ENCODE measurements at places on chromosomes 7 and 10.

- DNase-seq: no peak
These were observed 40.8 kb downstream of the TRIM24 start for GRCh38 chr7:138500892-138501291.

DNA sequence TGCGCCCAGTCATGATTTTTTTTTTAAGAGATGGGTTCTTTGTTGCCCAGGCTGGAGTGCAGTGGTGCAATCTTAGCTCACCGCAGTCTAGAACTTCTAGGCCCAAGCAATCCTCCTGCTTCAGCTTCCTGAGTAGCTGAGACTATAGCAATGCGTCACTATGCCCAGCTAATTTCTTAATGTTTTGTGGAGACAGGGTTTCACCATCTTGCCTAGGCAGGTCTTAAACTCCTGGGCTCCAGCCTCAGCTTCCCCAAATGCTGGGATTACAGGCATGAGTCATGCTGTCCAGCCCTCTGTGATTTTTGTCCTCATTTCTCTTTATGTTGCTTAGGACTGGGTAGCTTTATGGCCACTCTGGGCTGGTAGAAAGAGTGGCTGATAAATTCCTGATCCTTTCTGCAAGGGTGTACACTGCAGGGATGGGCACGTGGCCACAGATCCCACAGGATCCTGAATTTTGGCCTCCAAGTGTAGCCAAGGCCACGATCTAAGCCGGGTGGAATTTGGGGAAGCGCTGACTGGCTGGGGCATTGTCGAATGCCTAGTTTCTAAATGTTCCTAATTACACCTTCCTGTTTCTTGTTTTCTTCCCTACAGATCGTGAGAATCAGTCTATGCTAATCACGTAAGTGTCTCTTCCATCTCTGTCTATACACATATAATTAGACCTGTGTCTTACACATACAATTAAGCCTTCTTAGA is 24.1 kb upstream of the MYH16 start:
- no peak for DNase-seq

- no peak for DNase-seq
These were observed 1.8 kb upstream of the STEAP2 start for GRCh38 chr7:90209776-90210175.

DNA sequence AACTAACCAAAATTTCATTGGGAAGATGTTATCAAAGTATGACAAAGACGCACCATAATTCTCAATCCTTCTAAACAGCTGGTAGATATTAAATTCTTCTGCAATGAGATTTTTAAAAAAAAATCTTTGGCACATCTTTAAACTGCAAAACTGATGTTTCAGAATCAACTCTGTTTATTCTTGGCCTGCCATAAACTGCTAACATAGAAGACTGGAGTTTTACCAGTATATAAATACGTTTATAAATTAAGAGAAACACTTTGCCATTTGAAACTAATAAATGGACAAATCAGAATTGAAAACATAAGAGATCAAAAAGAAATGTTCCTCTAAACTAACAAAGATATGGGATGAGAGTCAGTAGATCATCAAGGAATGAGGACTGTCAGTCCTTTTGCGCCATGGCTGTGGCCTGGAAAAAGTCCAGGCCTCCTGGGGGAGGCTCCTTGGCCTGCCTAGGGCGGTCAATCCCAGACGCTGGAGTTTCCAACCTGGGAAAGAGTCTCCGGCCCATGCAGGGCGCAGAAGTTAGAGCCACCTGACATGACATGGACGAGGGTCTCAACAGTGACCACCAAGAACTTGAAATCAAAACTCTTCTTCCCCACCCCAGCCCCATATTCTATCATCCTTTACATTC is 34.2 kb upstream of the NEBL start:
- DNase-seq: no peak

DNA sequence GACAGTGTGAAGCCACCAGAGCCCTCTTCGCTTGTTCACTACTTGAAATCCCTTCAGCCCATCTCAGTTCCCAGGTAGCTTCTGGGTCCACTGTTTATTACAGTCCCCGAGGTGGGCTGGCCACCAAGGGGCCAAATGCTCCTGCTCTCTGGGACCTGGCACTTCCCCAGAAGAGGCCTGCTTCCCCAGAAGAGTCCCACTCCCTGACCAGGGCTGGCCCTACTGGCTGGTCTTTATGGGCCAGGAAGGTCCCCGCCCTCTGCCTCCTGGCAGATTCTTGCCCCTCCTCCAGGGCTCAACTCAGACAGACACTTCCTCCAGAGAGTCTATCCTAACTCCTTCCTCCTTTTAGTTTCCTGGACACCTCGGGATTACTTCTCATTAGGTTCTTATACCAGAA is 70.7 kb upstream of the LRRC18 start:
- DNase-seq: no peak

DNA sequence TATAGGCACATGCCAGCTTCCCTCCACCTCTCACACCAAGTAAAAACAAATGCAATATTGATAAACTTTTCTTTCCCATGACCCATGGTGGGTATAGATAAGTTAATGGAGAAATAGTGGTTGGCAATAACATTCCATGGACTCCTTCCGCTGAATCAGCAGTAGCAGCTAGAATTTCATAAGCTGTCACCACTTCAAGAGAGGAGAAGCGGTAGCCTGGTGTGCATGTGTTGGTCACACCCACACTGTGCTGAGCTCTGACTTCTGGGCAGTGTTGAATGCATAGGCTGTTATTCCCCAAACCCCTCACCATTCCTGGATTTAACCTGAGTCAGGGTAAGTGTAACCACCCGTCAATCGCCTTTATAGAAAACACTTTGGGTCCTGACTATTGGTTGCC is 32.5 kb upstream of the BMPER start:
- no peak for DNase-seq

GRCh38 chr7:36025190-36025589 is 127.9 kb upstream of the EEPD1 start:
- no peak for DNase-seq

GRCh38 chr7:51101111-51101757 is 215.4 kb downstream of the COBL start:
- DNase-seq: no peak

- DNase-seq: no peak
These were observed 6.5 kb downstream of the UBE2H start for GRCh38 chr7:129946282-129946681.

DNA sequence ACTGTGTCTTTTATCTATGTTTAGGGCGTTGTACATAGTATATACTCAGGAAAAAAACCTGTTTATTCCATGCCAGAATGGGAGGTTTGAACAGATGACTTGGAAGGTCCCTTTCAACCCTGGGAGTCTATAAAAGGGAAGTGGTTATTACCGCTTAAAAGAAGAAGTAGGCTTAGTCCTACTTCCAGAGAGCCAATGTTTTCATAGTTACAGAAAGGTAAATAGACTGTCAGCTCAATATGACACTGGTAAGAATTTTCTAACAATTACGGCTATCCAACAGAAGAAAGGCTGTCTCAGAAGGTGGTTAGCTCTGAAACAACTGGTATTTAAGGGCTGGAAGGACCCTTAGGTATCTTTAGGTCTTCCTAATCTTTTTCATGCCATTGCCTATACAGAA is 1.1 kb upstream of the TFAM start:
- no peak for DNase-seq

DNA sequence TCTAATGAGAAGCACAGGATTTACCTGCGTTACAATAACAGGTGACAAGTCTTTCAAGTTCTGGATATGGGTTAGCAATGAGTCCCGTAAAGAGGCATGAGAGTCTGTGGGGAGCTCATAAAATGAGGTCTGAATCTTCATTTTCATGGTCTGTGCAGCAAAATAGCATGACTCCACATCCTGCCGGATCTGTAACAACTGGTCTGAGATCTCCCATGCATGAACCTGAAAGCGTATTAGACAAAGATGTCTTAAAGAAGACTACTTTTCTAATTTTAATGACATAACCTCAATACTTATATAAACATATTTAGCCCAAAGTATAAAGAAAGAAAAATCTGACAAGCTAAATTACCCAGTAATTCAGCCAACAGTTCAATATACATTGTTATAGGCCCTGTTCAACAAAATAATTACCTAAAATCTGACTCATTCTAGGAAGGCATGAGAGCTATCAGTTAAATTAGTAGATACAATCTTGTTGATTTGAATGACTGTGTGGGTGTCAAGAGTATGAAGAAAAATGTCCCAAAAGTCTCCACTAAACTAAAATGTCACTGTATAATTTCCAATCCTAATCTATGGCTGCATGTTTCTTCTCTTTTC is 36.9 kb downstream of the TNPO3 start:
- no peak for DNase-seq

GRCh38 chr10:6103591-6103990 is 14.8 kb downstream of the RBM17 start:
- no peak for DNase-seq

DNA sequence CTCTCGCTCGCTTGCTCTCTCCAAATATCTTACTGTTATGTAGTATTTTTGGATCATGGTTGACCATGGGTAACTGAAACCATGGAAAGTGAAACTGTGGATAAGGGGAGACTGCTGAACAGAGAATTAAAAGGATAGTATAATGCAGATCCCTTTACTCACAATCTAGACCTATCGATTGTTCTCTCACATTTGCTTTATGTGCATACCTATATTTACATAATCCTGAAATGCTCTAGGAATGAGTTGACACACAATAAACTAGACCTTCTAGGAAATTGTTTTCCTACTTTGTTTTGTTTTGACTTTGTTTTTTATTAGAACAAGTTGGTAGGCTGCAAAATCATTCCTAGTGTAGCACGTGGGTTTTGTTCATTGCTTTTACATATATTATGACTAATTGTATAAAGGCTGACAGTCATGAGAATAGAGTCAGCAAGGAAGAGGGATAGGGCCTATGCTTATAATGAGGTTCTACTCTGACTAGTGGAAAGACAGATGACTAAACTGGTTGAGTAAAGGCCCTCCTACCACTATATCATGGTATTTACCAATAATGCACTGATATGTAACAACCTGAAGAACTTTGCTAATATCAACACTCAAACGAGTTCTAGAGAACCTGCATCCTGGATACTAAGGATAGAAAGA is 175.3 kb upstream of the TARP start:
- DNase-seq: no peak

DNA sequence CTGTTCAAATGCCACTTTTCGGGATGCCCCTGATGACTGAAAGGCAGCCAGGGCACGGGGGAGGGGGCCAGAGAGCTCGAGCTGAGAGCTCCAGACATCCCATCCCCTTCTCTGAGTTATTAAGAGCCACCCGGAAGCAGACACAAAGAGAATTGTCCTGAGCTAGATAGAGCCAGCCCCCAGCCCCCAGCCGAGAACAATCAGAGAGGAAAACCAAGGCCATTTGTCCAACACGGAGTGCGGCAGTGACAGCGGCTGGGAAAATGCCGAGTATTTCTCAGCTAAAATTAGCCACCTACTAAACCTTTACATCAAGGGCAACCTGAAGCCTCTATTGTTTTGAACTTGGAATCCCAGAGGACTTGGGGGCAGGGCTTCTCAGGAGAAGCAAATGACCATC is 51.0 kb downstream of the UNC5B start:
- DNase-seq: no peak

DNA sequence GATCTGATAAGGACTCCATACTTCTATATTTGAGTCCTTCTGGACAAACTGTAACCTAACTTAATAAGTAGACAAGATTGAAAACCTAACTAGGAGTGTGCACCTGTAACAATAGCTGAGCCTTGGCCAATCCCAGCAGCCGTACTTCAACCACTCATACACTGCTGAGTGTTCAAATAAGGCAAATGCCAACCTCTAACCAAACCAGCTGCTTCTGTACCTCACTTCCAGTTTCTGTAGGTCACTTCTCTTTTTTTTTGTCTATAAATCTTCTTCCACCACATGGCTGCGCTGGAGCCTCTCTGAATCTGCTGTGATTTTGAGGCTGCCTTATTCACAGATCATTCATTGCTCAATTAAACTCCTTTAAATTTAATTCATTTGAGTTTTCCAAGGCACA is 753.2 kb downstream of the DNAJB9 start:
- no peak for DNase-seq

DNA sequence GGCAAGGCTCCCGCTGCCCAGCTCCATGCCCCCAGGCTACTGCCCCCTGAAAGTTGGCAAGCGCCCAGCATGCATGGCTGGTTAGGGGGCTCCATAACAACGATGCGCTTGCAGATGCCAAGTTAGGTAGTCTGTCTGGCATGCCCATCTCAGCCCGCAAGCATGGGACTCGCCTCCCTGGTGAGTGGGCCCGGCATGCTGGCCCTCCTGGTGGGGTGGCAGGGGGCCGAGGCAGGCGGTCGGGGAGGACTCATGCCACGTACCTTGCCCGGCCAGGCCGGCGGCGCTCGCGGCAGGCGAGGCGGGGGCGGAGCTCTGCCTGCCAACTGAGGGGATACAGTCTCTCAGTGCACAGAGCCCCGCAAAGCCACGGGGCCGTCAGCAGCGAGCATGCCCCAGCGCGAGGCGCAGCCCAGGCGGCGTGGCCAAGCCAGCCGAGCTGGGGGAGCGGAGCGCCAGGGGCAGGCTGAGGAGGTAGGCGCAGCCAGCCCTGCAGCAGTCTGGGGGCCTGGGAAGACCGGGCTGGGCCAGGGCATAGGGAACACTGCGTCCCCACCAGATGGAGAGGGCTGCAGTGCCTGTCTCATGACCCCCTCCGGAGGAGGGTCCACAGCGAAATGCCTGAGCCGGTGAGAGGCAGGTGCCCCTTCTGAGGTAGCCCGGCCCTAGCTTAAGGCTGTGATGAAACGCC is 28.0 kb upstream of the NDST2 start:
- DNase-seq: no peak

DNA sequence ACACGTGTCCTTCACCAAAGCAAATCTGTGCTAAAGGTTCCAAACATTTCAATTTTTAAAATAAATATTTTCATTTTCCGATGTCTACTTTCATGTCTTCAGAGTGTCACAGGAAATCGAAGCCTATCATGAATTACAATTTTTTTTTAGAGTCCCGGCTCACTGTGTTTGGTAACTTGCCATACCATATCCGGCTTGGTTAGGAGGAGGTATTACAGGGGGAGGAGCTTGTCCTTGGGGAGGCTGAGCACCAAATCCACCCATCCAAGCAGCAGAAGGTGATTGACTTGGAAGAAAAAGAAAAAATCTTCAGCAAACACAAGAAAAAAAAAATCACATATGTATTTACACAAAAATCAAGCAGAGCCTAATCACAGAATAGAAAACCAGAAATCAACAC is 21.3 kb downstream of the TIAL1 start:
- DNase-seq: no peak

GRCh38 chr10:111179514-111179913 is 102.7 kb downstream of the ADRA2A start:
- DNase-seq: no peak

DNA sequence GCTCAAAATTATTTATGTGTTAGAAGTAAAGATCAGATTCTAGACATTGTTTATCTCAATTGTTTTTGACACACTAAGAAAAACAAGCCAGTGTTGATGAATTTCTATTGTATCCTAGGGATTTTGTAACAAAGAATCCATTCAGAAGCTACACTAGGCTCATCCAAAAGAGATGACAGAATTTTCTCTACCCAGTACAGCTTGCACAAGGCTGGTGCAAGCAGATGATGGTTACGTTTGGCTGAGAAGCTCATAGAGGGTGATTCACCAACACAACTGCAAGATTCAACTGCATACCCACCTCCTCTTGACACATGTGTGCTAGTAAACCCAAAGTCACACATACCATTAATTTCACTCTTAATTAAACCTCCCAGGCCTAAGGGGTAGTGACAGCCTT is 20.8 kb downstream of the GRM3 start:
- DNase-seq: no peak

GRCh38 chr7:103679151-103680132 is 233.4 kb upstream of the SLC26A5 start:
- no peak for DNase-seq

All from NCI-H446 (cell line).